Glutamatergic neuron (in vitro differentiated cells): ENCODE measurements at places on chromosomes 6 and 20.

GRCh38 chr6:41027241-41027640 lies 11.8 kb downstream of the UNC5CL start:
- no peak for DNase-seq

- no peak for DNase-seq
These were observed 289.9 kb downstream of the CD109 start for GRCh38 chr6:73985891-73986290.

- DNase-seq: peak; percentile 60
These were observed 4.8 kb downstream of the F13A1 start for GRCh38 chr6:6315660-6316059.

GRCh38 chr6:96065213-96065612 lies 49.4 kb downstream of the FUT9 start:
- no peak for DNase-seq

DNA sequence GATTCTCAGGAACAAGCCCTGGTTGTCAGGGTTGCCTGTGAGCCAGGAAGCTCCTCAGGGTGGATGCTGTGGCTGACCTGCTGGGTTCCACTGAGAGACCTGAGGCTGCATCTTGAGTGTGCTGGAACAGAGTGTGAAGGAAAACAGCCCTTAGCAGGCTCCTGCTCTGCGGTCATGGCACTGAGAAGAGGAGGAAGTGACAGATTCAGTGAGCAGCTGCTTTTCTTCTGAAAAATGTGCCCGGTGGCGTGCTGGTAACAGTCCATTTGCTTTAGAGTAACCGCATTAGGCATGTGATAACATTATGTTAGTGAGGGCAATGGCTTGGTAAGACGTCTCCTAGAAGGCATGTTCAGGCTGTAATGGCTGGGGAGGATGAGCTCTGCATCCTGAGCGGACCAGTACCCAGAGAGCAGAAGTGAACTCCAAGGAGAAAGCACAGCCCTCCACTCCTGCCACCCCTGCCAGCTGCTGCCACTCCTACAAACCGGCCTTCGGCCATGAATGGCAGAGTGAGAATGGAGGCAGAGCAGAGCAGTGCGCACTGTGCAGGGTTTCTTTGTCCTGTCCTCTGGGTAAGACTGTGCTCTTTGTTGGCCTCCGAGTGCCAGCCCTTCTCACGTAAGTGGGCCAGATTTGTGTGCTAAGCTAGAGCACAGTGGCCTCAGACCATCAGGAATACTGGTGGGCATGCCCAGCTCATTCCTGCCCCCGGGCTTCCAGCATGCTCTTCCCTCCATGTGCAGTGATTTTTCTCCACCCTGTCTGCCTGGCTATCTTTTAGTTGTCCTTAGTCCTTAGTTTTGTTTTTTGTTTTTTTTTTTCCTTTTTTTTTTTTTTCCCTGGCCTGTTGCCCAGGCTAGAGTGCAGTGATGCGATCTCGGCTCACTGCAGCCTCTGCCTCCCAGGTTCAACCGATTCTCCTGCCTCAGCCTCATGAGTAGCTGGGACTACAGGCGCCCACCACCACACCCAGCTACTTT lies 98.1 kb upstream of the VSTM2L start:
- no peak for DNase-seq

DNA sequence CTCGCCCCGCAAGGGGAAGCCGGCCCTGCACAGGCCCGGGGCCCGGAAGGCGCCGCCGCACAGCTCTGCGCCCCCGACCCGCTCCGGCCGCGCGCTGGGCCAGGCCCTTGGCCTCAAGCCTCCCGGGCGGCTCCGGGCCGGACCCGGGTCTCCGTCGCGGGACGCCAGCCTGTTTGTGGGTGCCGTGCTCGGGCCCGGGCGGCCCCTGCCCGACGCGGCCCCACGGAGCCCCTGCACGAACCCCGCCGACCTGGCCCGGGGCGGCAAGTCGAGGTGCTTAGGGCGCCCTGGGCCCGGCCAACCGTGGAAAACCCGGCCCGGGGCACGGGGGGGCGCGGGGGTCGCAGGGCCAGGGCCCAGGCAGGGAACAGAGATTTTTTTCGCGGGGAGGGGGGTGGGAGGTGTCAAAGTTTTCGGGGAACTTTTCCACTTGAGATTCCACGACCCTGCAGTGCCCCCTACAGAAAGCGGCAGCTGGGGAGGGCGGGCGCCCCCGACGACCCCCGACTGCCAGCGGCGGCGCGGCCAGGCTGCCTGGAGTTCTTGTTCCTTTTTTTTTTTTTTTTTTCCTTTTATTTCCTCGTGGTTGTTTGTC lies 805 bp upstream of the STX16 start:
- DNase-seq: peak; percentile 31

DNA sequence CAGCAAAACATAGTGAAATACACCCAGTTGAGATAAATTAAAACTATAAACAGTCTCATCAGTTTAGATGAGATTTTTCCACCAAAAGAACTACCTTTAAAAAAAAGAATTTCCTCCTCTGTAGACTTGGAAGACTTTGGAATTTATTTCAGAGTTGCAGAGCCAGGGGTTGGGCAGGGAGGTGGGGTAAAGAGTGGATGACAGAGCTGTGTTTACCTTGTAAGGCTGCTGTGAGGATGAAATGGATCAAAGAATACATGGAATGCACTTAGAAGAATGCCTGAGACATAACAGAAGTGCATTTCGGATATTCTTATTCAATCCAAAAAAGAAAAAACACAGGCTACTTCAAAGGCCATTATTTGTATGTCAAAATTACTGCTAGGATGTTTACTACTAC lies 6.4 kb upstream of the LY86 start:
- DNase-seq: no peak

- DNase-seq: no peak
These were observed 33.2 kb downstream of the ANKS1A start for GRCh38 chr6:34922177-34922663.

DNA sequence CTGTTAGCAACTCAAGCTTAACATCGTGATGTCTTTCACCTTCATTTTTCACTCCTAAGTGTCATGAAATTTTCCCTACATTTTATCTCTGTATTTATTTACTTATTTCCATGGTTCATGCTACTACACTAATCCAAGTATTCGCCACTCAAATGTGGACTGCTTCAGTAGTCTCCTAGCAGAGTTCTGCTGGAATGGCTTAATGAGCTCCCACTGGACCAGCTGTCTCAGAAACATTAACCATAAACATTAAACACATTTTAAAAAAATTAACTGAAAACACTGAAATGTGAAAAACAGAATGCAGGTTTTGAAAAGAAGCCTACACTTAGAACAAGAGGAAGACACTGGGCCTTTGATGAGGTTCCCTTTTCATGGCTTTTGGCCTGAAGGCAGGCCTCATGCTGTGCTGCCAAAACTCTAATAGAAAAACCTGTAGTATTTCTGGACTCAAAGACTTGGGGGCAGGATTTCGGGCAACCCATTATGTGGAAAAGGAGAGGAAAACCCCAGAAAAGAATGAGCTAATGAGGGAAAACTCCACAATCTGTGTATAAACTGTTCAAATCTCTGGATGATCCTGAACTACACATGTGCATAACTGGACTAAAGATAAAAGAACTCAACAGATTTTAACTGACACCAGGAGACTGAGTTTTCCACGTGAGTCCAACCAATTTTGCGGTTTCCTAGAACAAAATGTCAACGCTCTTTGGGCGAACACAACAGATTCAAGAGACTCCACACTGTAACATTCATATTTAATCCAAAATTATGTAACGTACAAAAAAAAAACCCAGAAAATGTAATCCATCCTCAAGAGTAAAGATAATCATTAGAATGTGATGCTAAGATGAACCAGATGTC lies 33.0 kb downstream of the SAMD3 start:
- no peak for DNase-seq
